ENCODE measurements at places on chromosomes 12 and 14.
A peak's percentile ranks its signal among the peaks of the same experiment; 100 is the strongest.

DNA sequence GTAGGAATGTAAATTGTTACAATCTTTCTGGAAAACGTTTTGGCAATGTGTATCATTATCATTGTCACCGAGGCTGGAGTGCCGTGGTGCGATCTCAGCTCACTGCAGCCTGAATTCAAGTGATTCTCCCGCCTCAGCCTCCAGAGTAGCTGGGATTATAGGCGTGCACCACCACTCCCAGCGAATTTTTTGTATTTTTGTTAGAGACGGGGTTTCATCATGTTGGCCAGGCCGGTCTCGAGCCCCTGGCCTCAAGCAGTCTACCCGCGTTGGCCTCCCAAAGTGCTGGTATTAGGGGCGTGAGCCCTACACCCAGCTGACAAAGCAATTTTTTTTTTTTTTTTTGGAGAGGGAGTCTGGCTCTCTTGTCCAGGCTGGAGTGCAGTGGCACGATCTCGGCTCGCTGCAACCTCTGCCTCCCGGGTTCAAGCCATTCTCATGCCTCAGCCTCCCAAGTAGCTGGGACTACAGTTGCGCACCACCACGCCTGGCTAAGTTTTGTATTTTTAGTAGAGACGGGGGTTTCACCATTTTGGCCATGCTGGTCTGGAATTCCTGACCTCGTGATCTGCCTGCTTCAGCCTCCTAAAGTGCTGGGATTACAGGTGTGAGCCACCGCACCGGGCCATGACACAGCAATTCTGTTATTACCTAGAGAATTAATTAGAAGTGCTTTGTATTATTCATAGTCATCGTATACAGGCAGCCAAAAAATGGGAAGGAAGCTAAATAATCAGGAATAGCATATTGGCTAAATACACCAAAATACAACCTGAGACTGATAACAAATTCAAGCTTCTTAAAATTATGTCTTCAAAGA lies 1.2 kb downstream of the ACTR6 start:
- DNase-seq, result no peak

DNA sequence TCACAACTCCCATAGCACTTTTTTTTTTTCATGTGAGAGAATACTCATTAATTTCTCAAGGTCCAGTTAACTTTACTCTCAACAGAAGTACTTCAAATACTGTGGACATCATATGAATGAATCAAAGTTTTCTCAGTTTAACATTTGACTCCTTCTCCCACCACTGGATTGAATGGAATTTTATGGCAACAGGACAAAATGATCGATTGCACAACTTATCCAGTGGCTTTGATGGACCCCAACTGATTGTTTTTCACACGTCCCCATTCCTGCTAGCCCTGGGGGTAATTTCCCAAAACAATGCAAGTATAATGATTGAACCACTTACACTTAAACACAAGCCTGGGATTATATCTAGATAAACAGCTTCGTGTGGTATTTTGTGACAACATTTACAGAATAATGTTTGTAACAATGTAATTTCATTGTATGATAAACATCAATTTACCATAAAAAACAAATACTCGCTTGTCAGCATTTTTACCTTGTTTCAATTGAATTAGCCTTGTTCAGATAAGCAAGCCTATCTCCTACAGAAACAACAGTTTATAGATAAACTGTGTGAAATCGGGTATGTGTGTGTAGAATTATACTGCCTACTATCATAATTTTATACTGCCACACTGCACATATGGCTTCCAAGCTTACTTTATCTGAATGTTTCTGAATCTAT lies 60.9 kb downstream of the SOX5 start:
- no peak for DNase-seq

DNA sequence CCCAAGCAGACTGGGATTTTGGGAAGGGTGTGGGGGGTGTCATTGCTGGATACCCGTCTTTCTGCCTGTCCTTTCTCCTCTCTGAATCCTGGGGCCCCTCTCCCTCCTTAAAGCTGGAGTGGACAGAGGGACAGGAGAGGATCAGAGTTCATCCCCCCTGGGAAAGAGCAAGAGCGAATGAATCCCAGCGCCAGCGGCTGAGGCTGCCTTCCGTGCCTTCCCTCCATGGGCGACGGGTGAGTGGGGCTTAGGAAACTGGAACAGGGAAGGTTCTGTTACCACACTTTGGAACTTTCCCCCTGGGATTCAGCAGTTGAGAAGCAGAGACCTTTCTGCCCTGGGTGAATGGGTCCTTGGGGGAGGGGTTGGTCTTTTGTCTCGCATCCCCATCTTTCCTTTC lies 16.2 kb upstream of the RIN3 start:
- DNase-seq, result no peak

- DNase-seq, result no peak
Measured at GRCh38 chr12:89450907-89451306, 73.7 kb downstream of the GALNT4 start.

DNA sequence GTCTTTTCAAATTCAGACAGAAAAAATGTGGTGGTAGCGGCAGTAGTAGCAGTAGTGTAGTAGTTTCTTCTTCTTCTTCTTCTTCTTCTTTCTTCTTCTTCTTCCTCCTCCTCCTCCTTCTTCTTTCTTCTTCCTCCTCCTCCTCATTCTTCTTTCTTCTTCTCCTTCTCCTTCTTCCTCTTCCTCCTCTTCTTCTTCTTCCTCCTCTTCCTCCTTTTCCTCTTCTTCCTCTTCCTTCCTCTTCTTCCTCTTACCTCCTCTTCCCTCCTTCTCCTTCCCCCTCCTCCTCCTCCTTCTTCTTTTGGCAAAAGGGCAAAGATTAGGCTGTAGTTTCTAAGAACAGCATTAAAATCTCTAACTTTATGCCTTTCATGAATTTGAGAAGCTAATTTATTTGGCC lies 59.6 kb upstream of the INSM2 start:
- no peak for DNase-seq

- peak; percentile 29 for DNase-seq
Measured at GRCh38 chr12:51082561-51083125, 753 bp downstream of the CSRNP2 start.

GRCh38 chr12:47721431-47721973 lies 3.8 kb downstream of the ENDOU start:
- peak; percentile 56 for DNase-seq

GRCh38 chr12:66340131-66340530 lies 37.8 kb downstream of the HELB start:
- no peak for DNase-seq

DNA sequence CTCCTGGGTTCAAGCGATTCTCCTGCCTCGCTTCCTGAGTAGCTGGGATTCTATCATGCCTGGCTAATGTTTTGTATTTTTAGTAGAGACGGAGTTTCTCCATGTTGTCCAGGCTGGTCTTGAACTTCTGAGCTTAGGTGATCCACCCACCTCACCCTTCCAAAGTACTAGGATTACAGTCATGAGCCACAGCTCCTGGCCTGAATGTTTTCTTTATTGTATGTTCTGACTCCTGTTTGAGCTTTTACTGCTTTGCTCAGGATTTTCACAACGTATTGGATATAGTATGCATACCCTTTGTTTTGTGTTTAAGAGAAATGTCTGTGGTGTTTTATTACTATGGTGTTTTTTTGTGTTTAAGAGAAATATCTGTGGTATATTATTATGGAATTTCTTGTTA lies 37.2 kb downstream of the ATF7IP start:
- no peak for DNase-seq

- DNase-seq, result no peak
Measured at GRCh38 chr12:65951697-65952096, 127.4 kb downstream of the HMGA2 start.

GRCh38 chr14:101927859-101928258 lies 36.5 kb upstream of the DYNC1H1 start:
- DNase-seq, result no peak

DNA sequence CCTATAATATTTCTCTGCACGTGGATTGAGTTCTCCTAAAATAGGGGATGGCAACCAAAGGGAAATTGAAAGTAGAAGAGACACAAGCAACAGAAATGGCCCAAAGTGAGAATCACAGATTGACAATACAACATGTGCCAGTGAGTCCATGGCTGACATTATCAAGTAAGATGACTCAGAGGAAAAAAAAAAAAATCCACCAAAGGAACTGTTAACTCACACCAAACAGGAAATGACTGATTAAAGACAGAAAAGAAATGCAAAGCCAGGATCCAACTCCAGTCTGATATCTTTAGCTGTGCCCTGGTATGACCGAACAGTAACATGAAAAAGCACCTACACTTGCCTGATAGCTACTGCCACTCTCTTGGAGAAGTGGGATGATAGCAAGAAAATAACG lies 485.0 kb downstream of the PRKD1 start:
- DNase-seq, result no peak

DNA sequence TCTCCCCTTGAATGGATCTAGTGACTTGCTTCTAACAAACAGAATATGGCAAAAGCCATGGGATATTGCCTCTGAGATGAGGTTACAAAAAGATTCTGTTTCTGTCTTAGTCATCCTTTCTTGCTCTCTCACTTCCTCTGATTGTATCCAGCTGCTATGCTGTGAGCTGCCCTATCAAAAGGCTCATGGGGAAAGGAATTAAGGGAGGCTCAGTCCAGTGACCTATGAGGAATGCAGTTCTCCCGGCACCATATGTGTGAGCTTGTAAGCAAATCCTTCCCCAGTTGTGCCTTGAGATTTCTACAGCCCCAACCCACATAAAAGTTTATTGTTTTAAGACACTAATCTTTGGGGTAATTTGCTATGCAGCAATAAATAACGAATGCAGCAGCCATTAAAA lies 183.1 kb downstream of the KLHL28 start:
- DNase-seq, result no peak

DNA sequence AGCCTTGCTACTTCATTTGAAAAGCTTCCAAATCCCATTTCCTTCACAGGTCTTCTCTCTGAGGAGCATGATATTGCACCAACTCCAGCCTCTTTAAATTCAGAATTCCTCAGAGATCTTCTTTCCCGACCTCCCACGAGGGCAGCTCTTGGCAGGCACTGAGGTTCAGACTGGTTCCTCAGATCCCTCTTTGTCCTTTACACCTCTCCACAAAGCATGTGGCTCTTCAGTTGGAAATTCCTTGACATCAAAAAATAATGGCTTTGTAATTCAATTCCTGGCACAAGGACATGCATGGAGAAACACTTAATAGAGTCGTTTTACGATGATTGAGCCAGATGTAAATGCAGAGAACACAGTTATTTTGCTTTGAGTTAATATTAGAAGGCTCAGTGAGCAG lies 63.2 kb upstream of the TMX1 start:
- no peak for DNase-seq

GRCh38 chr14:20873370-20874177 lies 17.6 kb upstream of the RNASE3 start:
- DNase-seq, result peak; percentile 78

- peak; percentile 78 for DNase-seq
Measured at GRCh38 chr14:23301969-23302289, 730 bp downstream of the PPP1R3E start.

GRCh38 chr14:39859314-39859713 lies 427.1 kb upstream of the FBXO33 start:
- DNase-seq, result no peak

DNA sequence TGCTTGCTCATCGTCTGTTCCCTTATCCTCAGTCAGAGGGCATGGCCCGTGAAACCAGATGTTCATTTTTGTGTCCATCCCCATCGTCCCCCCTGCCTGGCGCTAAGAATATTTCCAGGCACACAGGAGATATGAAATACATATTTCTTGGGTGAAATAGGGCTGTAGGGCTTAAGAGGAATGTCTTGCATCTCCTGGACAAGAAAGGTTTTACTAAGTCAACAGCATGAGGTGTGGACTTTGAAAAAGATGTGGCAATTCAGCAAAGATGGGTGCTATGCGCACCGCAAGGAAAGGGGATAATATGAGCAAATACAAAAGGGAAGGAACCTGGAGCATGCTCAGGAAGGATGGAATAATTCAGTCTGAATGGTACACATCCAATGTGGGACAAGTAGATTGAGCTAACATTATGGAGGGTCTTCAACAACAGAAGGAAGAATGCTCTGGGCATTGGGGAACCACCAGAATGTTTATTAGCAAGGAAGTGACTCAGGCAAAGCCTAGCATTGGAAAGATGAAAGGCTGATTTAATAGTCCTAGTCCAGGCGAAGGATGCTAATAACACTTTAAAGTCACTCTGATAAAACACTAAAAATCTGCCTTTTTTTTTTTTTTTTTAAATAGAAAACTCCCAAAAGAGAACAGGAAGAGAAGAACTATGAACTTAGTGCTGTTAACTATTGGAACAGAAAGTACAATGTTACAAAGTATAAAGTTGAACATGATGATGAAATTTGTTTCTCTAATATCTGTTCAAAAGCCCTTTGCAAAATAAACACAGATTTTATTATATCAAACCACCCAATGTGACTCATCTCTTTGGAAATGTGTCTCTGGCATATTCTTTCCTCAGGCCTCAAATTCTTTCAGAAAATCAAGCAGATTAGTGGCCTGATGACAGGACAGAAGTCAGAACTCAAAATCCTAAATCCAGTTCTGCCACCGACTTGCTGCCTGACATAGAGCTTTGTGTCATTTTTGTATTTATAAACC lies 449.5 kb downstream of the BCAT1 start:
- no peak for DNase-seq
